ENCODE measurements at places on chromosomes 13 and 19.

- DNase-seq: no peak
Observed at GRCh38 chr13:68107667-68108066, 877.5 kb upstream of the PCDH9 start.

DNA sequence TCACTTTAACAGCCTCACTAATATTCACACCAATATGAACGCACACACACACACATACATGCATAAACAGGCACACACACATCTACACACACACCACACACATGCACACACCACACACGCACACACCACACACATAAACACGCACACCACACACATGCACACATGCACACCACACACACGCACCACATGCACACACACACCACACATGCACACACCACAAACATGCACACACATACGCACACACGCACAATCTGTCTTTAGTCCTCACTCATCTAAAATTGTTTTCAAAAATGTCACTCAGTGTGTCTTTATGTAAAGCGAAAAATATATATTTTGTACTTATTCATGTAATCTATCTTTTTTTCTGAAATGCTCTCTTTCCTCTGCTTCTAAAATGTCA, 158.1 kb upstream of the SGCG start:
- DNase-seq: no peak

DNA sequence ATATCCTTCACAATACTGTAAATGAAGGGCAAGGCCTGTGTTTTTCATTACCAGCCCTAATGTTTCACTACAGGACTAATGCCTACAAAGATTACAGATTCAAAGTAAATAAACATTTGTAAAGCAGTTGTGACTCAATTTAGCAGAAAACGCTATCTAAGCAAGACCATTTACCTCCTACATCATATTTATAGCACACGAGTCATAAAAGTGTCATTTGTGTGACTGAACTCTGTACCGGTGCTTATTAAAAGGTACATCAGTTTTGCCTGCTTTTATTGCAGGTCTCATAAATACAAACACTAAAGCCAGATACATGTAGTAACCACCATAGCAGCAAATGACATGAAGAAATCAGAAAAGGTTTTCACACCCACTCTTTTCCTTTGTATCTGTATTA, 61.5 kb upstream of the SLC15A1 start:
- DNase-seq: no peak

DNA sequence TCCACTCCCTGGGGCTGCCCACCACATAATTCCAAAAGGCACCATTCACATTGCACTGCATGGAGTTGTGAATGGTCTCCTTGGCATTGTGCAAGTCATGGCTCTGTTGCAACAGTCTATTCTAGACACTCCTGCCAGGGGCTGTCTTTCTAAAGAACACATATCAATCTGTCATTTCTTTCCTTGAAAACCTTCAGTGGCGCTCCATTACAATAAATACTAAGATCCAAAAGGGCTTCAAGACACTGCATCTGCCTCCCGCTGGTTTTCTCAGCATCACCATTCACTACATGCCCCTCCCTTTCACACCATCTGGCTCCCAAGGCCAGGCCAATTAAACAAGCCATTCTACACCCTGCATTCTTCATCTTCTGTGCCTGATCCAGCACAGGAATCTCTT, 32.2 kb upstream of the TM9SF2 start:
- peak; percentile 7 for DNase-seq

- DNase-seq: no peak
Observed at GRCh38 chr13:44368062-44368591, 5.5 kb upstream of the SERP2 start.

DNA sequence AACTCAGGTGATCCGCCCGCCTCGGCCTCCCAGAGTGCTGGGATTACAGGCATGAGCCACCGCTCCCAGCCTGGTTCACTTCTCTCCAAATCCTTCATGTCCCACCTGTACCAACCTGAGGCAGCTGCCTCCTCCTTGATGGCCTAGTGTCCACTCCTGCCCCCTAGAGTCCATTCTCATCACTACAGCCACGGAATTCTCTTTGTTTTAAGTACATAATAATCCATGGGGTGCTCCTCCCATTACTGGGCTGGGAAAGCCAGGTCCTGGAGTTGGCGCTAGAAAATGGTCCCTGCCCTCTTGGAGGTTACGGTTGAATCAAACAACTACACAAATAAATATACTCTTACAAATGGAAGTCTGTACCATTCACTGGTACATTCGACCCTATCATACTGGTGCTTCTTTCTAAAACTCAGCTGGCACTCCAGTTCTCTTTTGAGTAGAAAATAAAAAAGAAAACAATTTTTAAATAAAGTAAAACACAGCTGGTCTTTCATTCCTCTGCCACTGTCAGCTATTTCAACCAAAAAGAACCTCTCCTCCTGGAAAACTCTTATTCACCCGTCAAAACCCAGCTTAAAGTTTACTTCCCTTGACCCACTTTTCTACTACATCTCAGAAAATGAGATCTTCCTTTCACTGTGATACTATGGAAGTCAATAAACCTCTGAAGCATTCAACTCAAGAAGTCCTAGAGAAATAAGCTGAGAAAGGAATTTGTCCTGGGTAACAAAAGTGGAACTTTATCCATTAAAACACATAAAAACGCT, 22.4 kb upstream of the ARHGEF18 start:
- DNase-seq: peak; percentile 21

DNA sequence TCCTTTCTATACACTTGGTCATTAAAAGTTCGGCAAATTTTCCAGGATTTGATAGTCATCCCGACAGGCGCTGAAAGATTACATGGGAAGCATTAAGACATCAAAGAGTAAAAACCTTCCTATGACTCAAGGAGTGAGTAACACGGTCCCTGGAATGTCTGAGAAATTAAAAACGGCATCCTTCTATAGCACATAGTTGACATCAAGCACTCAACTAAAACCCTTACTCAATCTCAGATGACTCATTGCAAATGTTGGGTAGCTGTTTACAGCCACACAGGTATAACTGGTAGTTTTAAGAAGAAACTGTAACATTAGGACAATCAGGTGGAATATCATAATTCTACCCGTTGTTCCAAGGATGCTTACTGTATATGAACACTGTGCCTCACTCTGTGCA, 6.4 kb upstream of the LGALS13 start:
- DNase-seq: no peak

DNA sequence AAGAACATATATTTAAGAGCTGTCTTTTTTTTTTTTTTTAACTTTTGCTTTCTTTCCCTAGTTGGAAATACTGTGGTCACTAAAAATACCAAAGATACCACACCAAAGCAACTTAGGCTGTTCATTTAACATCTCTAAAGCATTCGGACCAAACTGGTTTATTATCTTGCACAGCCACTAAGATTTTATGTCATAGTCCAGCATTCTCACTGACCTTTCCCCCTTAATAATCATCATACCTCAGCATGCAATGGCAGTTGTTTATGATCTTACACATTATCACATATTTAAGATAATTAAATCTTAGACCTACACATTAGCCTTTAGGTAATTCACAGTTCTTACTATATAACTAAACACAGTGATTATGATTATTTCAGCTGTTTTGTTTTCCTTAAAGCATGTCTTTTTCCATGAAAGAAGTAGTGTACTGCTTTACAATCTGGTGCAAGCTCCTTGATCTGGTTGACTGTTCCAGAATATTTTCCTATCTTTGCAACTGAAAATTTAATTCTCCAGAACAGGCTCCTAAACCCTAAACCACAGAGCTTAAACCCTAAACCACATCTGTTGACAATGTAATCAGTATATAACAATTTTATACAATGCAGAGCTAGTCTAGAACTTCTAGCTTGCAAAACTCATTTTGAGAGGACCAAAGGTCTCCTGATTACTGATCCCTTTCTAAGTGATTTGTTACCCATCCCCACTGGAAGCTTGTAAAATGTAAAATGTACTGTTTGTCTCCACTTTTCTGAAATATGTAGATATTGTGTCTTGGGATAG, 74.2 kb downstream of the CDK8 start:
- DNase-seq: no peak

- peak; percentile 73 for DNase-seq
Observed at GRCh38 chr19:4390017-4390566, 10.3 kb downstream of the SH3GL1 start.

GRCh38 chr13:98847780-98848179, 95.3 kb upstream of the SLC15A1 start:
- peak; percentile 78 for DNase-seq

GRCh38 chr19:17495639-17496296, 15.7 kb upstream of the PGLS start:
- no peak for DNase-seq
